ENCODE measurements at places on chromosomes 4 and X. TPM values are rescaled to one million over a fixed set of nuclear protein-coding genes. Genes with fewer than 3 reads are reported as not detected.

The FAM9C gene
- not detected for polyA plus RNA-seq

The DSPP gene
- polyA plus RNA-seq, result not detected

The UGT2B10 gene
- polyA plus RNA-seq, result not detected

The SLC25A31 gene
- polyA plus RNA-seq, result not detected

The ARHGAP36 gene
- polyA plus RNA-seq, result not detected

The PRICKLE3 gene
- polyA plus RNA-seq, result 4.1 TPM

The TMPRSS11F gene
- not detected for polyA plus RNA-seq

The TMPRSS11E gene
- not detected for polyA plus RNA-seq

The AP1S2 gene
- 49.2 TPM for polyA plus RNA-seq

The TMPRSS11D gene
- polyA plus RNA-seq, result not detected

The FGFBP2 gene
- 1,278 TPM for polyA plus RNA-seq

The DGKQ gene
- 14.0 TPM for polyA plus RNA-seq

The USP17L17 gene
- not detected for polyA plus RNA-seq

The FRAS1 gene
- polyA plus RNA-seq, result not detected

The GAGE1 gene
- polyA plus RNA-seq, result not detected

The TACC3 gene
- 11.9 TPM for polyA plus RNA-seq

The POU3F4 gene
- polyA plus RNA-seq, result not detected

The CXCL1 gene
- not detected for polyA plus RNA-seq

The TRMT10A gene
- polyA plus RNA-seq, result 2.6 TPM

The GAGE12H gene
- polyA plus RNA-seq, result not detected

The SLC2A9 gene
- polyA plus RNA-seq, result 1.4 TPM

The CFAP47 gene
- not detected for polyA plus RNA-seq

The PARM1 gene
- polyA plus RNA-seq, result not detected

The CFAP99 gene
- polyA plus RNA-seq, result not detected

The NKAP gene
- polyA plus RNA-seq, result 4.7 TPM

The SEPTIN11 gene
- polyA plus RNA-seq, result 57.5 TPM

The ENAM gene
- polyA plus RNA-seq, result not detected

The ASB11 gene
- polyA plus RNA-seq, result not detected

The RP2 gene
- 4.4 TPM for polyA plus RNA-seq

The CYLC1 gene
- not detected for polyA plus RNA-seq

The PITX2 gene
- polyA plus RNA-seq, result not detected

The DMD gene
- polyA plus RNA-seq, result not detected

The RADX gene
- polyA plus RNA-seq, result 1.4 TPM

The HS6ST2 gene
- not detected for polyA plus RNA-seq

The PRSS12 gene
- not detected for polyA plus RNA-seq

The SPATA18 gene
- polyA plus RNA-seq, result not detected

The ARHGEF6 gene
- polyA plus RNA-seq, result 62.0 TPM

The OSTC gene
- polyA plus RNA-seq, result 182 TPM

The SSX7 gene
- not detected for polyA plus RNA-seq

The ZNF732 gene
- not detected for polyA plus RNA-seq

The CT47A7 gene
- polyA plus RNA-seq, result not detected

Data from immature natural killer cell (primary cell).